Ascending aorta (tissue), 2 donors: ENCODE measurements at places on chromosomes 4 and X.

DNA sequence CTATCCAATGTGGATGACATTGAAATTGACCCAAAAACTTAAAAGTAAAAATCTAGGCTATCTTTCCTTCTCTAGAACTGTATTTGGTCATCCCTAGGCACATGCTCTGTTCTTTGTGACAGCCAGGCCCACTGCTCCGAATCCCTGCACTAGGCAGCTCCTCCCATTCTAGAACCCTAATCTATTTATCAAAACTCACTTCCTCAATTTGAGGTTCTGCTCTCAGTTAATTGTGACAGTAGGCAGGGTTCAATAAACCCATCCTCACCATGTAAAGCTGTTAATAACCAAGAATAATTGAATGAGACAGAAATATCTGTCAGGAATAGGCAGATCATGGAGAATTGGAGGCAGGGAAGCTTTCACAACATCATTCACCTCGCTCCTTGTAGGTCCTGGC is 51.9 kb upstream of the IRF2 start:
- DNase-seq = no peak

DNA sequence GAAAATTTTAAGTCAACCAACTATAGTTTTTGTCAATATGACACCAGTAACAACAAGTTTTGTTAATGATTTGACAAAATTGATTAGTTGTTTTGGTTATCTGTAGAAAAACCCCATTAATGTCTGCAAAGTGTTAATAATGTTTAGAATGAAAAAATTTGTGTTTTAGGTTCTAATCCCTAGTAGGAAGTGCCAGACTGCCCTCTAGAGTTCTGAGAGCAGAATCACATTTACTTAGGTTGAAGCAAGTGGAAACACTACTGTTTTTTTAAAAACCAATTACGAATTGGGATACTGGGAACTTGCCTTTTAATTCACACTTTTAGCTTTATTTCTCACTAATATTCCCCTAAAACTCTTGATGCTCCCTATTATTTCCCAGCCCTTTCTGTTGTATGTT is 101.1 kb upstream of the CYLC1 start:
- DNase-seq = no peak

DNA sequence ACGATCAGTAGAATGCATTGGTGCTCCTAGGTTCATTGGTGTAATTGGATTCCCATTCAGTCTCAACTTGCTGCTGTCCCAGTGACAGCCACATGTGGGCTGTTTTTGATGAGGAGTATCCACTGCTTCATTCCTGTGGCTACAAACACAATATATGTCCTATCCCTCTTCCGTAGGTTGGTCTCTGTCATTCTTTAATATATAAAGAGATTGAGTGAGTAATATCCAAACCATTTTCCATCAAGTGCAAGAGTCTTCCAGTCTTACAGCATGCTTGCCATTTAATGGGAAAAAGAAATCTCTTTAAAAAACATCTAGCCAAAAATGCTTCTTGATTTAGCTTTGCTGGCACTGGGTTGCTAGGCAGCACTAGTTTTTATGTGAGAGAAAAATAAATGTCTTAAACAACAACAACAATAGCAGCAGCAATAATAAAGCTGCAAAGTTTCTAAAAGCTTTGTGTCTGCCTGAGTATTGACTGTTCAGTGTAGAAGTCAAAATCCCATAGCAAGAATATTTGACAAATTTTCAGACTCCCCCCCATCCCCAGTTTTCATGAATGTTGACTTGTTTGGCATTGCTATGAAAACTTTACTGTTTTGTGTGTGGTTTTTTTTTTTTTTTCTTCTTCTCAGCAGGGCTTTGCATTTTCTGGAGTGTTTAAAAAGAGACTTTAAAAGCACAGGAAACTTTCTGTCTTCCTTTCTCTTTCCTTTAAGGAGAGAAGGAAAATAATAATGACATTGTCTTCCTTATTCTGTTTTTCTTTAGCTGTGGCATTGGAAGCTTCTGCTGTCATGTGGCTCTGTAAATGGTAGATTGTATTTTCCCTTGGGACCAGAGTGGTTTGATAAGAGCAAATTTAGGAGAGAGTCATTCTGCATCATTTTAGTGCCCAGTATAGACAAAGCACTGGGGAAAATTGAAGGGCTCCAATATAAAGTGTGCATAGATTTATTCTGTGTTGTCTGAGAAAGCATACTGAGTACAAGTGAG is 244.3 kb downstream of the ARHGAP10 start:
- DNase-seq = no peak

DNA sequence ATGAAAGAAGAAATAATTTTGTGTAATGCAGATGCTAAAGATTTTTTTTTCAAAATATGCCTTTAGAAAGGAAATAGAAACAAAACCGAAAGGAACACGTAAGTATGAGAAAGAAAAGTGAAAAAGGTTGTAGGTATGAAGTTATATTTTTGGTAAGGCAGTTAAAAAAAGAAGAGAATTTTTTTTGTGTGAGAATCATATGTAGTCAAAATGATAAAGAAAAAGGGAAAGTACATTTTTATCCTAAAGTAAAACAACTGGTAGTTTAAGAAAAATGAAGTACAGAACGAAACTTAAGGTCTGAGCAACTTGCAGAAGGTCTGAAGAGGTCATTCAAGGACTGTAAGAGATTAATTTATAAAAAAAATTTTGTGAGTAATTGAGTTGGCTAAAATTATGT is 164.0 kb upstream of the TRAM1L1 start:
- DNase-seq = no peak

- DNase-seq = no peak
Observed at GRCh38 chr4:125710766-125711165, 396.0 kb downstream of the FAT4 start.

DNA sequence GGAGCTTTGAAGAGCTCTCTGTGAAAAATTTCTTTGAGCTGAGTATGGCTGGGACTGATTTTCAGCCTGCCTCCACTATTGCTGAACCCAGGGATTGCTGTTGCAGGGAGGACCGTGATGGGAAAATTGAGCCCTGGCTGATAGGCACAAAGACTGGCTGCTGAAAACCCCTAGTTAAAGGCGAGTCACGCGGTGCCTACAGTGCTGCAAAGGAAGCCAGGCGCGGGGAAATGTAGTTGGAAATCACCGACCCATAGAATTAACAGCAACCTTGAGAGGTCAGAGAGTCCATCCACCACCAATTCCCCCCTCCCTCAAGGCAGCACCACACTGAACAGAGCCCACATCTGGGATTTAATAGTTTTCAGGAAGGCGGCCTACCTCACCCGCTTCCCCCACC is 26.0 kb downstream of the FRMD7 start:
- DNase-seq = no peak

- DNase-seq = peak; percentile 81
Observed at GRCh38 chr4:139266583-139267257, 13.3 kb downstream of the MGARP start.

GRCh38 chr4:7877176-7877575 is 62.5 kb downstream of the AFAP1 start:
- DNase-seq = no peak

DNA sequence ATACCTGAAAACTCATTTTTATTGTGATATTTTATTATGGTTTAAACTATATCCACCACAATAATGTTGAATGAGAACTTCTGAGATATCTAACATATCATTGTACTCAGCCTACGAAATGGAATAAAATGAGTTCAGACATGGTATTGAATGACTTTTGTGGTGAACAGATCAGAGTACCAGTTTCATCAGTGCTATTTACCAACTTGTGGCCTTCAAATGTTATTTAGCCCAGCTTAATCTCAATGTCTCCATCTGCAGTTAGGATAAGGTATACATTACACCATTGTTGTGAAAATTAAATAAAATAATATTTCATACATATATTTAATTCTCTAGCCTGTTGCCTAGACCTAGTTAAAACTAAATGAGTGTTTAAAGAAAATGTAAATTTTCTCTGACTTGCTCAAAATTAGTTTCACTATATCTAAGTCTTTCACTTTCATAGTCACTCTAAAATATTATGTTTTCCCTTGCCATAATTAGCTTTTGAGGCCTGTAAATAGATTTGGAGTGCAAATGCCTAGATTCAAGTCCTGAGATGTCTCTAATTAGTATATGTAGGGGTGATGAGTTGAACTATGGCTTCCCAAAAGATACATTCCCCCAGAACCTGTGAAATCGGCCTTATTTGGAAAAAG is 594.2 kb downstream of the STPG2 start:
- no peak for DNase-seq

DNA sequence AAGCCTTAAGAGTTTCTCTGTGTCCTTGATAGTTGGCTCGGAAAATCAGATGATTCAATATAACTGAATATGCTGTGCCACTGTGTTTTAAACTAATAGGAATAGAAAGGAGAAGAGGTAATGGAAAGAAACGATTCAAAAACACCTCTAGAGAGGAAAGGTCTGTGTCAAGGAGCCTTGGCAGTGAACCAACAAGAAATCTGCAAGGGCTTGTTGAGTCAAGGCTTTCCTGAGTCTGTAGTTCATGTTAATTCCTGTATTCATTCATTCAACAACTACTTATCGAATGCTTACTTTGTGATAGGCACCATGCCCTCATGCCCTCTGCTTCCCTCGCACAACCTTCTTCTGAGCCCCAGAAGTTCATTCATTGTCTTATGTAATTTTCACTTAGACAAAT is 336.0 kb downstream of the PDHA2 start:
- DNase-seq = no peak

- no peak for DNase-seq
Observed at GRCh38 chr4:152065545-152065944, 304.7 kb upstream of the GATB start.

- DNase-seq = no peak
Observed at GRCh38 chr4:140944572-140944971, 188.4 kb upstream of the TBC1D9 start.

GRCh38 chr4:2335729-2336101 is 73.8 kb upstream of the MXD4 start:
- no peak for DNase-seq

GRCh38 chr4:16023776-16024408 is 59.9 kb downstream of the PROM1 start:
- DNase-seq = no peak
